HFFc6 (cell line): ENCODE measurements at places on chromosomes 3 and 15. TPM values are rescaled to one million over a fixed set of nuclear protein-coding genes. Genes with fewer than 3 reads are reported as not detected.

Gene AMIGO3
- 0.52 to 1.5 TPM in 2 of 3 replicates, not detected in the other for total RNA-seq

Gene ACTC1
- total RNA-seq, result 4.8 to 26.1 TPM (median 10.4 TPM) in 3 replicates

Gene GHSR
- not detected in 3 replicates for total RNA-seq

Gene SIDT1
- total RNA-seq, result not detected in 3 replicates

Gene GTF2E1
- 27.3 to 34.3 TPM (median 29.0 TPM) in 3 replicates for total RNA-seq

Gene HAPLN3
- total RNA-seq, result 8.5 to 17.1 TPM (median 13.0 TPM) in 3 replicates

Gene GOLGA8K
- total RNA-seq, result not detected in 3 replicates

Gene ITIH1
- total RNA-seq, result not detected in 3 replicates

Gene PAQR5
- total RNA-seq, result 0.60 to 1.4 TPM (median 1.4 TPM) in 3 replicates

Gene PPP2R3A
- total RNA-seq, result 19.9 to 25.6 TPM (median 22.6 TPM) in 3 replicates
